Gastroesophageal sphincter (tissue), 4 donors: ENCODE measurements at places on chromosomes 1 and 21. TPM values are rescaled to one million over a fixed set of nuclear protein-coding genes. Genes with fewer than 3 reads are reported as not detected.

GRCh38 chr1:230251644-230252191 is 174.4 kb downstream of the PGBD5 start:
- no peak for ATAC-seq

GRCh38 chr1:37158113-37158749 is 123.9 kb upstream of the GRIK3 start:
- no peak for ATAC-seq

DNA sequence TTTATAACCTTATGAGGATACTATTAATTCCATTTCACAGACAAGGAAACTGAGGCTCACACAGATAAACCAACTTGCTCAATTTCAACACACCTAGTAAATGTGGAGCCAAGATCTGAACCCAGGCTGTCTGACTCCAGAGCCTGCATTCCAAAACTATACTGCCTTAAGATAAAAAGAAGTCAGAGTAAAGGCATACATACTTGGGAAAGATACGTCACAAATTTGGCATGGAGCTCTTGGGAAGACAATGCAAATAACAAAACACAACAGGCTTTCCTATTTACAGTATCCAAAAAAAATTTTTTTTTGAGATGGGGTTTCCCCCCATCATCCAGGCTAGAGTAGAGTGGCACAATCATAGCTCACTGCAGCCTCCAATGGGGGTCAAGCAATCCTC is 5.9 kb downstream of the AKT3 start:
- no peak for ATAC-seq

DNA sequence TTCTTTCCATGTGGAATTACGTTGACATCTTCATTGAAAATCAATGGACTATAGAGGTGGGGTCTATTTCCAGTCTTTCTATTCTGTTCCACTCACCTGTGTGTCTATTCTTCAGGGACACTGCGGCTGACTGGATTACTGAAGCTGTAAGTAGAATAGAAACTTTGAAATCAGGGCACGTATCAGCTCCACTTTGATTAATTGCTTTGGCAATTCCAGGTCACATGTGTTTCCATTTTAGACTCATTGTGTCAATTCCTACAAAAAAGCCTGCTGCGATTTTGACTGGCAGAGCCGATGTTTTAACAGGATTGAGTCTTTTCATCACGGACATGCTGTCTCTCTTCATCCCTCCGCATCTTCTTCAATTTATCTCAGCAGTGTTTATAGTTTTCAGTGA is 20.9 kb upstream of the RNF223 start:
- no peak for ATAC-seq

GRCh38 chr1:76124196-76124595 is 49.6 kb downstream of the ST6GALNAC3 start:
- no peak for ATAC-seq

GRCh38 chr1:11045428-11046269 is 1.4 kb downstream of the MASP2 start:
- ATAC-seq = no peak

DNA sequence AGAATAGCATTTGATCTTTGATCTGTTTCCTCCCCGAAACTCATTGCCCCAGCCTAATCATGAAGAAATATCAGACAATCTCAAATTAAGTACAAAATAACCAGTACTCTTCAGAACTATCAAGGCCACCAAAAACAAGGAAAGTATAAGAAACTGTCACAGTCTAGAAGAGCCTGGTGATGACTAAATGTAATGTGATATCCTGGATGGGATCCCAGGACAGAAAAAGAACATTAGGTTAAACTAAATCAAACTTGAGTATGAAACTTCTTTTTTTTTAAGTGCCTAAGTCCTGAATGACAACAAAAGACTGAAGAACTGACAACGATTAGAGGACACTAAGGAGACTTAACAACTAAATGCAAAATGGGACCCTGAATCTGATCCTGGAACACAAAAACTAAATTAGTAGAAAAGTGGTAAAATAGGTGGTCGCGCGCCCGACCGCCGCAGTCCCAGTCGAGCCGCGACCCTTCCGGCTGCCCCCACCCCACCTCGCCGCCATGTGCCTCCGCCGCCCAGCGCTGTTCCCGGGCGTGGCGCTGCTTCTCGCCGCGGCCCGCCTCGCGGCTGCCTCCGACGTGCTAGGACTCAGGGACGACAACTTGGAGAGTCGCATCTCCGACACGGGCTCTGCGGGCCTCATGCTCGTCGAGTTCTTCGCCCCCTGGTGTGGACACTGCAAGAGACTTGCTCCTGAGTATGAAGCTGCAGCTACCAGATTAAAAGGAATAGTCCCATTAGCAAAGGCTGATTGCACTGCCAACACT is 5.5 kb upstream of the PRKAB2 start:
- ATAC-seq = no peak

FHAD1 gene
- not detected for total RNA-seq

GRCh38 chr21:35940074-35940927 is 120.0 kb downstream of the SETD4 start:
- ATAC-seq = peak; percentile 83

CLDN17 gene
- total RNA-seq = not detected

DDOST gene
- total RNA-seq = 110 TPM

GRCh38 chr1:12202190-12202497 is 27.7 kb upstream of the VPS13D start:
- ATAC-seq = no peak

DNA sequence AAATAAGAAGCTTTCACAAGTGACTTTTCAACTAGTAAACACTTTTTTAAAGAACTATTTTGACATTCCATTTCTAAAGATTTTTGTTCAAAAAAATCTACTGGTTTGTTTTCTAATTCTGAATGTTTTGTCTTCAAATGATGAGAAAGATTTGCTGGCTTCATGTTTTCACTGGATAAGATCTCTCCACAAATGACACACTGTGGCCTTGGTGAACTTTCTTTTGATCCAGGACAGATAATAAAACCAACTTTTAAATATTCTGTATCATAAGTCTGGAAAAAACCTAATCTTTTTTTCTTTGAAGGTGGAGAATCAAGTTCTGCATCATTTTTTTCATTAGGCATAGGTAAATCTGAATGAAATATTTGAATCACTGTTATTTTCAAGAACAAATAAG is 3.4 kb upstream of the TMEM35B start:
- no peak for ATAC-seq

NUDT4B gene
- total RNA-seq = 55.8 TPM

DNA sequence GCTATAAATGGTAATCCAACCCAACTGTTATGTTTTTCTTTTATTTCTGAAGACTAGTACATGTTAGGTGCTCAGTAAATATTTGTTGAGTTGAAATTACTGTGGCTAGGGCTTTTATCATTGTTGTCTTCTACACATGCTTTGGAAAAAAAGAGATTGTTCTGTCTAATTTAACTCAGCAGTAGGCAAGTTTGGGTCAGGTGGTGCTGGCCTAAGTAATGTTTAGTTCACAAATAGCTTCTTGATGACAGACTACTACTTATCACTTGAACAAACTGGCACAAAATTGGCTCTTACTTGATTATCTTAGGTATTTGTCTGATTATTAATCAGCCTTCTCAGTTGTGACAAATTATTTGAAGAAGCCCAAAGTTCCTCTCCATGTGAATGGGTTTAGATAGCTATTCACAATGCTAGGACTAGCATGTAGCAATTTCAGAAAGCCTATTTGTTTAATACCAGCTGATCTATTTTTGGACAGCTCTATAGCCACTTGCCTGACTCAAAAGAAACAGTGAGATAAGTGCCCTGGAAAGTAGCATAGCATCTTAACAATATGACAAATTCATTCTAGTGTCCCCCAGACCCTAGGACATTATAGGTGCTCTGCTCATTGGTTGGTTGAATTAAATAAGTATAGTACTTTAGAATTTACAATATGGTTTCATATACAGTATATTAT is 32.6 kb downstream of the TMEM200B start:
- ATAC-seq = no peak

C1orf116 gene
- 3.7 TPM for total RNA-seq

GRCh38 chr1:111161843-111162487 is 21.9 kb downstream of the CEPT1 start:
- ATAC-seq = no peak

DNA sequence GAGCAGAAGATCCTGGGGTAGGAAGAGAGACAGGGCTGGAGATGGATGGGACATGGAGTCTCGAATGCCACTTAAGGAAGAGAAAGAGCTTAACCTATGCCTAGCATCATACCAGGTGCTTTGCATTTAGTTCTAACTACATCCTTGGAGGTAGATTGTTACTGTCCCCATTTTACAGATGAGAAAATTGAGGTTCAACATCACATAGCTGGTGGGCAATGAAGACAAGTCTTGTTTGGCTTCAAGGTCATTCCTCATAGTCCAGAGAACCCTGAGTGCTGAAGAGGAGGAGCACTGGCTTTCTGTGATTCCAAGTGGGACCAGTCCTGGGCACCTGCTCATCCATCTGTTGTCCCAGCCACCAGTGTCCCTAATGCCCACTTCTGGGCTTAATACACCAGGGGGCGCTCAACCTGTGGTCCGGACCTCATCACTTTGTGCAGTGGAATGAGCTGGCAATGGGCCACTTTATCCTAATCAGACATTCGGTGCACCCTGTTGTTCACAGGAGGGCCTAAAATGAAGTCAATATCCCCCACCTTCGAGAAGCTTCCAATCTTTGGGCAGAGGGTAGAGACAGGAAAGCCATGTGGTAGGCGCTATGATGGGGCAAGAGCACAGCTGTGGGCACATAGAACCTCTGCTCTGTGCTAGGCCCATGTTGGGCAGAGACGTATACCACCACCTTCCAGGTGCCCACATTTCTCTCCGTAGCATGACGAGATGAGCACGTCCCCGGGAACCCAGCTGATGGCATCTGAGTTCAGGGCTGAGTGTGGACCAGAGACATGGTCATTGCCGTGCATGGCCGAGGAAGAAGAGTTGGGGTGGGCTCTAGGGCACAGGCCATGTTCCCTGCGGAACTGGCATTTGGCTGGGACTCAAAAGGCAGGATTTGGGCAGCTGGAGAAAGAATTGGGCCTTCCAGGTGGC is 9.2 kb downstream of the RPS6KA1 start:
- ATAC-seq = no peak

DNA sequence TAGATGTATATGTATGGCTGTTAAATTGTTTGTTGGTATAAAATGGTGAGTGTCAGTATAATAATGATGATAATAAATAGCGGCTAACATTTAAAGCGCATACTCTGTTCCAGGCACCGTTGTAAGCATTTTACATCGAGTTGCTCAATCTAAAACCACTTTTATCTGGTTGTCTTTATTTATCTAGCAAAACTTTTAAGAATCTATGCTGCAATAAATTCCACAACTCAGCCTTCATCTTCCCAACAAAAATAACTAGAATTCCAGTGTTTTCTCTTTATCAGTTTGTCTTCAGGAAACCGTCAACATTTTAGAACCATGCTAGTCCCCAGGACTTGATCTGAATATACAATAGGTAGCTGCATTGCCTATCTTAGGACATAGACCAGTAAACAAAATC is 19.3 kb upstream of the SLC16A1 start:
- no peak for ATAC-seq

DNA sequence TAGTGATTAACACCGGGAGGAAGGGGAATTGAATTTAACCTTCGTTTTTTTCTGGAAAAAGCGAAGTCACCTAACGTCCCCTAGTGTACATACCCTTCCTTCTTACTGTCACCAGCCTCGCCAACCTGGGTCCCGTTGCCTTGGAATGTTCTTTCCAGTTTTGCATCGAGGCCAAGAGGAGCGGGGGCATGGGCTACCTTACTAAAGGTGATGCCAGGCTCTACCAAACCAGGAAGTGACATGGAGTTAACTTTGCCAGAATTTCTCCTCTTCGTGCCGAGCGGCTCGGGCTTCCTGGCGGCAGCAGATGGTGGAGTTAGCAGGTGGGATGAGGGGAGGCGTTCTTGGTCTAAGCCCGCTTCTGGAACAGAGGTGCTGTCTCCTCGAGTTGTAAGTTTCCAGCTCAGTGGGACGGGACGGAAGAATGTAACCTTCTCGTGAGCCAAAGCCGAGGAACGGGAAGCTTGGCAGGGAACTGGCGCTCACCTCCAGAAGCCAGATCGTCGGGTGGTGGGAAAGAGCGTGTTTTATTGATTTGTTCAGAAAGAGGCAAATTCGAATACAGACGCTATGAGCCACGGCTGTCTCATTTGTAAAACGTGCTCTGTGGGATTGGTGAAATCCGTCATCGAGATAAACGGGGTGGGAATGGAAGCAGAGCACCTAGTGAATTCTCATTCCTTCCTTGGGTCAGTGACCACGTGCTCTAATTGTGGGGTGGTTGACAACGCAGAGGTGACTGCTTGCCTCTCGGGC is 486 bp downstream of the NIPAL3 start:
- peak; percentile 13 for ATAC-seq

C1QA gene
- 116 TPM for total RNA-seq
